Occipital lobe (tissue), 3 donors: ENCODE measurements at places on chromosomes 7 and 10. TPM values are rescaled to one million over a fixed set of nuclear protein-coding genes. Genes with fewer than 3 reads are reported as not detected.
A peak's percentile ranks its signal among the peaks of the same experiment; 100 is the strongest.

- no peak for DNase-seq
Measured at GRCh38 chr7:108280136-108280535, 150.0 kb upstream of the LAMB4 start.

DNA sequence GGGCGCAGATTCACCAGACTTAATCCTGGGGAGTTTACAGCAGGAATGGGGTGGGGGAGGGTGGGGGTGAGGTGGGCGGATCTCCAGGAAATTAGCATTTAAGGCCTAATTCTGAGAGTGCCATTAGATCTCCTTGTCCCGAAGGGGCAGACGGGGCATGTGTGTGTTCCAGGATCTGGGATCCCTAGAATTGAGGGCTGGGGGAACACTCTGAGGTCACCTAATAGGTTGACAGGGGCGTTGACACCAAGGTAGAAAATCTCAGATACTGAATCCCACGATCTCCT lies 9.4 kb upstream of the EPHB4 start:
- DNase-seq, result no peak

GRCh38 chr7:42606193-42606905 lies 305.5 kb downstream of the C7orf25 start:
- DNase-seq, result no peak

DNA sequence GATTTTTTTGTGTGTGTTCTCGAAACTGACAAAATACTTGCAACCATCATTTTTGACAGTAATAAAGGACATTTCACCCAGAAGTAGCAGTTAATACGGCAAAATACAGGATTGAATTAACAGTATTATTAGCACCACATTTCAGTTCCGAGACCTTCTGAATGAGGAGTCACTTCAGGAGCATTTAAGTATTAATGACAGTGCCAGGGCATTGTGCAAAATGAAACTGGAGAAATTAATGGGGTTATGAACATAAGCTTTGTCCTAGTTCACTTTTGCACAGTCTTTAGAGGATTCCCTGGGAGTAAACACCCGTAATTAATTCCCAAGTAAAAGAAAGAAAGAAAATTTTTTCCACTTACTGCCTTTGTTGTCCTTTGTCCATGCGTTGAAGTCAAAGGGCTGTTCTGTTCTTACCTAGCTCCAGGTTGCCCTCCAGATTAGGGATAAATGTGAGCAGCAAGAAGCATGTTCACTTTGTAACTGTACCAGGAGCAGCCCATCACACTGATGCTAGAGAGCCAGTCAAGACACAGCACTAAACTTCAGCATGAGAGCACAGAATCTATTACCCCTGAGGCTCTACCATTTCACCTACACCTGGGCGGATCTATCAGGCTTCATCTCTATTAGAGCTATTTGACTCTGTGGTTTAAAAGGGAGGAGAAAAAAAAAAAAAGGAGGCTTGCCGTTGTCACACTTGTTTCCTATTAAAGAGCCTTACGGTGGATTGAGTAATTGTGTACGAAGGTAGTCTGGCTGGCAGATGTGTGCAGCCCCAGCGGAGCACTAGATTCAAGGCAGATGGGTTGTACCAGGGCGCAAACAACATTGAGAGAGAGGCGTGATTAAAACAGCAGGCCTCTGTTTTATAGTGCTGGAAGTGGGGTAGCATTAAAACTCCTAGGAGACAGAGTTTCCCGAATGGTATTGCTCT lies 297.8 kb upstream of the SEMA3A start:
- DNase-seq, result no peak

DNA sequence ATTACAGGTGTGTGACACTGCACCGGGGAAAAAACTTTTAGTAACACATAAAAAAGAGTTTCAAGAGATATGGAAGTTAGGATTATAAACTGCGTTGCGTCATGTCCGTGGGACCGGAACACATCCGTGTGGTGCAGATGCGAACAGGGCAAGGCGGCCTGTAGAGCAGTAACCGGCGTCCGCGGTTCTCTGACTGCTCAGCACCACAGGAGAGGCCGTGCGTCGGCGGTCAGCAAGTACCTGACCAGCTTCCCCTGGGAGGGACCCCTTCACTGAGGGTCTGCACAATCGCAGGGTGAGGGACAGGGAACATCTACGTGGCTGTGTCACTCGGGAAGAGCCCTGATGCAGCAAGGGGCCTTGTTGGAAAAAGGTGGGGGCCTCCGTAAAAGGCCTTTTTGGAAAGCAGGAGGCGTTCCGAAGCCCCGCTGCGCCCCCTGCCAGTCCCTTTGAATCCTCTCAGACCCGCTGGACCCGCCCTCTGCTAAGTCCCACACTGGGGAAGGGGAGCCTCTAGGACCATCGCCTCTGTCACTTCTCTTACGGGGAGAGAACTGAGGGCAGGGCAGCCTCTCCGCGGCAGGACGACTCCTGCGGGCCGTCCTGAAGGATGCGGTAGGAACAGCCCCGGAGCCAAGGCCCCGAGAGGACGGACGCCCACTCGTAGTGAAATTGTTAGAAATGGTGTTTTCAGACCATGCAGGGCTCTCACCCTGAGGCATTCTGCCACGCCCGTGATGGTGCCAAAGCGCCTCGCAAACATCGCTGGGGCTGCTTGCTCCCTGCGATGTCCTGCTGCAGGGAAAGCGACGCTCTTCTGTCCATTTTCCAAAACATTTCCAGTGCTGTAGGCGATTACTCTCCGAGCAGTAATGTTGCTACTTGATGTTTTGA lies 771.6 kb upstream of the COBL start:
- DNase-seq, result peak; percentile 16

GRCh38 chr10:110989016-110989415 lies 69.6 kb downstream of the SHOC2 start:
- no peak for DNase-seq

- no peak for DNase-seq
Measured at GRCh38 chr7:81361769-81362312, 408.0 kb downstream of the HGF start.

DNA sequence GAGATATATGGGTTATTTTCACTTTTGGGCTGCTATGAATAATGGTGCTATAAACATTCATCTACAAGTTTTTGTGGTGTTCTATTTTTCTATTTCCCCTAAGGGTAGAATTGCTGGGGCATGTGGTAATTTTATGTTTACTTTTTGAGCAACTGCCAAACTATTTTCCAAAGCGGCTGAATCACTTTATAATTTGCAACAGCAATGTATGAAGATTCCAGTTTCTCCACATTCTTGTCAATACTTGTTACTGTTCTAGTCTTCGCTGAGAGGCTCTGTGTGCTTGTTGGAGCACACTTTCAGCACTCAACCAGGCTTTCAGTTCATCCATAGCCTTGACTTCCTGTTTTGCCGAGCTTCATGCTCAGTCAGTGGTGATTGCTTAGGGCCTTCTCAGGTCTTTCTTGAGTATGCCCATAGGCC lies 39.0 kb downstream of the ADK start:
- DNase-seq, result no peak

GRCh38 chr7:16891874-16892643 lies 10.3 kb upstream of the AGR3 start:
- no peak for DNase-seq

GRCh38 chr10:107497024-107497423 lies 332.5 kb upstream of the SORCS1 start:
- no peak for DNase-seq

GRCh38 chr7:90896458-90896857 lies 300.3 kb downstream of the CDK14 start:
- DNase-seq, result no peak

- no peak for DNase-seq
Measured at GRCh38 chr10:95785317-95785716, 29.4 kb downstream of the ENTPD1 start.

- DNase-seq, result no peak
Measured at GRCh38 chr7:30041526-30042269, 13.5 kb downstream of the PLEKHA8 start.

DNA sequence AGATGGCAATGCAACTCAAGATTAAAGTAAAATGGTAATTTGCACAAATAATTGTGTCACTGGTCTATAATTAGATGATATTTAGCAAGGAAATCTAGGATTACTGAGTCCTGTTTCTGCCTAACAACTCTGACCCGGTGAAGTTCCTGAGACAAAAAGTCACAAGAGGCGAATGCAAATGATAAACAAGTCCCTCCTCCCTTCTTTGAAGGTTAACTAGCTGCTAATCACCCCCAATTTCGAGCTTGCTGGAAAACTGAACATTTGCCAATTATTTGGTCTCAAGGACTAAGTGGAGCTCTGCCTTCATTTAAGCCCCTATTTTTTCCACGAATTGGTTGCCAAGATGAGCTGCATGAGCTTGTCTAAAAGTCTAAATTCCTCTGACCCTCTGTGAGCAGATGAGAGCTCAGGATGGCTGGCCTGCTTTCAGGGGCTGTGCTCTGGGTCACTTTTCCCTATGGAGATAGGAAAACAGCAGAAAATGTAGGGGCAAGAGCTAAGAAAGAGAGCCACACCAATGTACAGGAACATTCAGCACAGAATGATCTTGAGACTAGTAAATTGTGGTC lies 127.3 kb downstream of the MBL2 start:
- no peak for DNase-seq

DNA sequence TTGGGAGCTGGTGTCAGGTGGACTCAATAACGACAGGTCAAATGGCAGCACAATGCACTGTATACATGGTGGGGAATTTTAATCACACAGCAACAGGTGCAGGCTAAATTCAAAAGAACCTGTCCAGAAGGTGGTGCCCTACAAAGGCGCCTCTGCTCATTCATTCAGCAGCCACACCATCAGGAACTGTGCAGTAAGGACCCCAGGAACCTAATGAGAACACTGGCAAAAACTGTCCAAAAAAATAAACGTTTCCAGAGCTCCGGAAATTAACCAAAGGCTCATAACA lies 21.9 kb upstream of the CRYGN start:
- DNase-seq, result no peak

SSBP1 gene
- 79.9 TPM for total RNA-seq

RBP3 gene
- total RNA-seq, result not detected

PTF1A gene
- not detected for total RNA-seq

CTBP2 gene
- total RNA-seq, result 52.9 TPM

RFC2 gene
- total RNA-seq, result 19.3 TPM
